Stimulated activated CD8-positive, alpha-beta memory T cell treated with anti-CD3 and anti-CD28 coated beads, Interleukin-7, amount 100 ng/mL, for 48 hours (primary cell): ENCODE measurements at places on chromosomes 3 and 15.

DNA sequence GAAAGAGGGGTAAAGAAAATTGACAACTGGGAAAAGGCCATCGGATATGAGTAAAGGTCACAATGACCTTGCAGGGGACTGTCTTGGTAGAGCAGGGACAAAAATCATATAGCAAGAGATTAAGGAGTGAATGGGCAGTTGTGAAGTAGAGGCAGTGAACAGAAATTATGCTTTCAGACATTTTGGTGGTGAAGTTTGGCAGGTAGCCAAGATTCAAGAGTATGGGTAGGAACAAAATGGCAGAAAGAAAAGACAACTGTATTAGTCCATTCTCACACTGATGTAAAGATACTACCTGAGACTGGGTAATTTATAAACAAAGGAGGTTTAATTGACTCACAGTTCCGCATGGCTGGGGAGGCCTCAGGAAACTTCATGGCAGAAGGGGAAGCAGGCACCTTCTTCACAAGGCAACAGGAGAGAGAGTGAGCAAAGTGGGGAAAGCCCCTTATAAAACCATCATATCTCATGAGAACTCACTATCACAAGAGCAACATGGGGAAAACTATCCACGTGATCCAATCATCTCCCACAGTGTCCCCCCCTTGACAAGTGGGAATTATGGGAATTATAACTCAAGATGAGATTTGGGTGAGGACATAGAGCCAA is 84.0 kb downstream of the CGNL1 start:
- no peak for DNase-seq

DNA sequence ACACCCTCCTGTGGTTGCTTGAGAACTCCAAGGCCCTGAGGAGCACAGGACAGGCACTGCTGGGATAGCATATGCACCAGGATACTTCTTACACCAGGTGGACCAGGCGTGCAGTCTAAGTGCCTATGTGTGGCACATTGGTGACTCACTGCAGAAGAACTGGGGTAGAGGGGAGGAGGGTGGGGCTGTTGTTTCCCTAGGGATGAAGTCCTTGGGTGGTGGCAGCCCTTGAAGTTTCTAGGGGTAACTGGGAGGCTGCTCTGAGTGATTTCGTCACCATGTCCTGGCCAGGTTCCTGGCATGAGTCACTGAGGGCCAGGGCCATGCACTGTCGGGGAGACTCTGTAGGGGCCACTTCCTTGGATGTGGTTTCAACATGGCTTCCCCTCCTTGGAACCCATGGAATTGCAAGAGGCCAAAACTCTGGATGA is 15.9 kb downstream of the MYZAP start:
- no peak for DNase-seq

DNA sequence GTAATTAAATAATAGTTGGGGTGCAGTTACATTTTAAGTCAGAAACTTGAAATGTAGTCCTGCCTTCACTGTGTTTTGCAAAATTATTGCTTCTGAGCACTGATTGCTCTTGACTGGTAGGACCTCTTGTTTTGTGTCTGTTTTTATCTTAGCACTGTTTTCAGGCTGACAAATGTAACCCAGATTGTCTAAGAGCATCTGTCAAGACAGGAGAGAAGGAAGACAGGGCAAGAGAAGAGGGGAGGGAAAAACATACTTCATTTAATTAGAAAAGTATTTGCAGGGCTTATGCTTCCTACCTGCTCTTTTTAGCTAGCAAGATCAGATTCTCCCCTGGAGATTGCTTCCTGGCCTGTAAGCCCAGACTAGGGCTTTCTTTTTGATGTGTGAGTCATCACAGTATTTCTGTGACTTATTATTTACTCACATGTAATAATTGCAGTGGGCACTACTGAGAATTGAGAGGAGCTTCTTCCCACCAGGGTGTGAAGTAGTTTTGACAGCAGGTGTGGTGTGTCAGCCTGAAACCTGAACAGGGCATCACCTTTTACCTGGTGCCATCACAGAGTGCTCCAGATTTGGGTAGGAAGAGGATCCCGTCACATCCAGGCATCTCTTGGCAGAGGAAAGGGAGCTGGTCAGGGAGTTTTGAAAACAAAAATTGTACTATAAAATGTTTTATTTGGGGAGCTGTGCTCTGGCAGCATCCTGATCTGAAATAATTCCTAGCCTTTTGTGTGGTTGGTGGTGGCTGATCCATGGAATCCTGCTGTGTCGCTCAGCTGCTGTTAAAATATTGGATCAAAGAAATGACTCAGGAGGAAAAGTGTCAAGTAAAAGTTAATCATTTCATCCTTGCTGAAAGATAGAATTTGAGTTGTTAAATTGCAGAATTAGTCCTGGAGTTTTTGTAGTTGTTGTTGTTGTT is 98.2 kb downstream of the TMEM108 start:
- no peak for DNase-seq

- DNase-seq = no peak
These were observed 406.1 kb upstream of the ONECUT1 start for GRCh38 chr15:53196242-53196641.

DNA sequence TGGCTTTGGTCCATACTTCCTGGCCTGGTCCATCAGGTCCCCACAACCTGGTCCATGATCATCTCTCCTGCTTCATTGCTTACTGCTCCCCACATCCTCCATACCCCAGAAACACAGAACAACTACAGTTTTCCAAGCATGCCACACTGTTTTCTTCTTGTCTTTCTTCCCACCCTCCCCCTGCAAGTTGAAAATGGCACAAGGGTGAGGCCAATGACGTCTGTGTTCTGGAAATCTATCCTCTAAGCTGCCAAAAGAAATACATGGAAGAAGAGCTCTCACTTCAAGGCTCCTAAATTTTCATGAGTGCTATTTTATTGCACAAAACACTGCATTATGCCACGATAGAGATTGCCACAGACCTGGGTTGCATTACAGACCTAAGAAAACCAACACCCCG is 404.4 kb downstream of the VPS13C start:
- DNase-seq = no peak

DNA sequence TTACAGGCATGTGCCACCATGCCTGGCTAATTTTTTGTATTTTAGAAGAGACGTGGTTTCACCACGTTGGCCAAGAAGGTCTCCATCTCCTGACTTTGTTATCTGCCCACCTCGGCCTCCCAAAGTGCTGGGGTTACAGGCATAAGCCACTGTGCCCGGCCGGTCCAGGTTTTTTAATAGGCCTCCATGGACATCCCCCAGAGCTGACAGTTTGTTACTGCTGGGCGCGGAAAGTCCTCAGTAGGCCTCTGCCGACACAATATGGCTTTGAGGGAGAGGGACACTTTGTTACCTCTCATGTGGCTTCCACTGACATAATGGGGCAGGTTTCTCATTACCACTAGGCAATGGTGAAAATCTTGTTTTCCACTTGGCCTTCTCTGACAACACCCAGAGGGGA is 152.0 kb downstream of the WNT7A start:
- no peak for DNase-seq
